ENCODE measurements at places on chromosomes 7 and 10. TPM values are rescaled to one million over a fixed set of nuclear protein-coding genes. Genes with fewer than 3 reads are reported as not detected.

DNA sequence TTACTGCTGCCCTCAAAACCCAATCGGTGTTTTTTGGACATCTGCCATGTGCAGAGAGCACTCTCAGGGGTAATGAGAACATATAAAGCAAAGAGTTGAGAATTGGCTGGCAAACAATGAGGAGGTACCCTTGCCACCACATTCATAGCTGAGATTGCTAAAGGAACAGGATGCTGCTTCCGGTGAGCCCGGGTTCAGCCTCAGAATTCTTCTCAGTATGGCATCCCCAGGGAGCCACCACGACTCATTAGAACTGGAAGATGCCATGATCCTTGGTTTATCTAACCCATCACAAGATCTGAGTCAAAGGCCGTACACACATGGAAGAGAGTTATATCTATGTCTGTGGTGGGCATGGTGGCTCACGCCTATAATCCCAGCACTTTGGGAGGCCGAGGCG lies 174.4 kb downstream of the ARID5B start:
- no peak overlapping the region for H3K4me3 ChIP-seq
- no peak overlapping the region for H3K27ac ChIP-seq
- H3K36me3 ChIP-seq = peaks cover 42% of the 10 kb centered on the region
- peaks cover 13% of the 10 kb centered on the region for H3K4me1 ChIP-seq
- H3K27me3 ChIP-seq = no peaks in the 10 kb centered on the region

- no peaks in the 10 kb centered on the region for H3K36me3 ChIP-seq
- no peak overlapping the region for H3K4me3 ChIP-seq
Measured at GRCh38 chr10:123636598-123637325, 29.4 kb upstream of the GPR26 start.

CYCS gene
- 89.7 TPM for total RNA-seq

DNA sequence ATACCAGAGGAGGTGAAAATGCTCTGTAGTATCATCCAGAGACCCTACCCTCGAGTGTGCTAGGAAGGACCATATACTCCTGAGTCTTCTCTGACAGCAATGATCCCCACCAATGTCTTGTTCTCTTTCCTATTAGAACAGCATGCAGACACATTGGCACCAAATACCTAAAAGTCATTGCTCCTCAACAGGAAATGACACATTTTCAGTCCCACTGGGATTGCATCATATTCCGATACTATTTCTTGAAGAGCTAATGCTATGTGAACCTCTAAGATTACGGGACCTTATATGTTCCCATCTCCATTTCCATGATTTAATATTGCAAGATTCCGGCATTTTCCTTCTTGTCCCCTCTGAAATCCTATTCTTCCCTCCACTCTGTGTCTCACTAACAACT lies 177.4 kb downstream of the NRP1 start:
- no peak overlapping the region for H3K27ac ChIP-seq
- H3K4me1 ChIP-seq = peaks cover 2% of the 10 kb centered on the region
- no peaks in the 10 kb centered on the region for H3K36me3 ChIP-seq
- no peaks in the 10 kb centered on the region for H3K27me3 ChIP-seq
- DNase-seq = no peak

PAPOLB gene
- total RNA-seq = 0.22 TPM

DNA sequence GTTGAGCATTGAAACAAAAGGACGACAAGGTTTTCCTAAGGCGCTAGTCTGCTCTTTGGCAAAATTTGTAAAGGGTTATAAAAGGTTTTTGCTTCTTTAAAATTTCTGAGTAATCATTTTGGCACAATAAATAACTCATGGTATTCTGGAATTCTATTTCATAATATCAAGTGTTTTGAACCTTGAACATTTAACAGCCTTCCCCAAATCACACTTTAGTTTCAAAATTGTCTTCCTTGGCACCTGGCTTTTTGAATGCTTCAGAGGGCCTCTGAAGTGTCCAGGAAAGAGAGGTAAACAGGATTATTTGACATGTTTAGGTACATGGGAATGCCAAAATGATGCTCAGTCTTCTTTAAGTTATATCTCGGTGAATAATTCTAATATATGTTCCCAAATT lies 220.8 kb downstream of the PHF14 start:
- no peak overlapping the region for H3K4me3 ChIP-seq
- no peak overlapping the region for H3K27ac ChIP-seq
- H3K27me3 ChIP-seq = no peaks in the 10 kb centered on the region
- H3K4me1 ChIP-seq = peaks cover 10% of the 10 kb centered on the region

GRCh38 chr10:66041771-66042170 lies 884.1 kb upstream of the LRRTM3 start:
- H3K36me3 ChIP-seq = no peaks in the 10 kb centered on the region
- DNase-seq = no peak
- no peaks in the 10 kb centered on the region for H3K4me1 ChIP-seq
- no peak overlapping the region for H3K27ac ChIP-seq
- H3K4me3 ChIP-seq = no peak overlapping the region

DNA sequence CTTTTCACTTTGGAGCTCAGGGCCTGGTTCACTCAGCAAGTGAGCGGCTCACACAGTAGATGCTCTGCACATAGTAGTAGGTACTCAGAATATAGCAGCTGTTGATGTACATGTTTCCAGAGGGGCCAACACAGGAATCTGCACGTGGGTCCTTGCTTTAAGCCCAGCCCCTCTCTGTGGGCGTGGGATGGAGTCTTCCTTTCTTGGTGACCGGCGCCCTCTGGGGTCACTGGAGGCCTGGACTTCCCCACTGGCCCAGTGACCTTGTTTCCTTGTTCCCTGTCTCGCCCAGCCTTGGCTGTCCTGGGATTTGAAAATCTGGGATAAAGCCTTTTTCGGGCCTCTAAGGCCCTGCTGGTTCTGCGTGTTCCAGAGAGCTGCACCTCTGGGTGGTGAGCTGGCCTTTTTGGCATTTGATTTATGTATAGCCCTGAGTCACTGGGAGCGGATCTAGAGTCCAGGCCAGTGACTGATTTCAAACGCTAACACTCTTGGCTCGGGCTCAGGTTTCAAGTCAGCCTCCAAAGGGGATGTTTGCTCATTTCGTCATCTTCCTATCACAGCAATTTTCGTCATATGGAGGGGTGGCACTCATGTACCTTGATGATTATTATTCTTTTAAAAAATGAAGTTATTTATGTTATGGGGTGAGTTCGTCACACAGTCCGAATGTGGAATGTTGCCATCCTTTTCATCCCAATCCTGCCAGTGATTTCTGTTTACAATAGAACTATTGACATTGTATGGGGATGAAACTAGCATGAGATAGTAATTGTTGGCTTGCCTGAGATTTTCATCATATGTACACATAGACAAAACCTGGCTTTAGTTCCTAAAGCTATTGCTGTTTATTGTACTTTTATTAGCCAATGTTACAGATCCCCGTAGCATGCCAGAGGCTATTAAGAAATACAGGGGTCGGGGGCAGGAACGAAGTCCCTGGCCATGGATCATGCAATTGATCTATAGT lies 65.5 kb downstream of the CUX1 start:
- DNase-seq = peak; percentile 91
- H3K36me3 ChIP-seq = peaks cover 3% of the 10 kb centered on the region
- peaks cover 21% of the 10 kb centered on the region for H3K4me1 ChIP-seq
- no peaks in the 10 kb centered on the region for H3K27me3 ChIP-seq
- peak overlapping the region; percentile 83 for H3K27ac ChIP-seq

PLXDC2 gene
- 49.9 TPM for total RNA-seq

TIMM23B gene
- total RNA-seq = 14.3 TPM

GRCh38 chr10:122551450-122551849 lies 9.1 kb upstream of the DMBT1 start:
- peaks cover 4% of the 10 kb centered on the region for H3K27me3 ChIP-seq
- H3K36me3 ChIP-seq = no peaks in the 10 kb centered on the region
- no peak overlapping the region for H3K4me3 ChIP-seq
- DNase-seq = no peak
- no peak overlapping the region for H3K27ac ChIP-seq
- H3K4me1 ChIP-seq = no peaks in the 10 kb centered on the region

PPA1 gene
- total RNA-seq = 99.5 TPM

GRCh38 chr7:118517275-118517674 lies 292.8 kb downstream of the ANKRD7 start:
- H3K36me3 ChIP-seq = no peaks in the 10 kb centered on the region
- no peak overlapping the region for H3K27ac ChIP-seq
- no peaks in the 10 kb centered on the region for H3K27me3 ChIP-seq
- DNase-seq = no peak
- H3K4me1 ChIP-seq = no peaks in the 10 kb centered on the region

MYL10 gene
- 14.8 TPM for total RNA-seq

GRCh38 chr10:227014-227413 lies 91.8 kb downstream of the ZMYND11 start:
- no peak for DNase-seq
- no peak overlapping the region for H3K4me3 ChIP-seq
- H3K27ac ChIP-seq = no peak overlapping the region
- no peaks in the 10 kb centered on the region for H3K36me3 ChIP-seq

- H3K27ac ChIP-seq = no peak overlapping the region
- no peak for DNase-seq
- H3K36me3 ChIP-seq = no peaks in the 10 kb centered on the region
- no peaks in the 10 kb centered on the region for H3K4me1 ChIP-seq
Measured at GRCh38 chr10:74234569-74234968, 83.5 kb downstream of the ADK start.

All from muscle of leg (tissue), 16 donors.